ENCODE measurements at places on chromosomes 6 and 20.

GRCh38 chr6:135185483-135185882 is 4.4 kb downstream of the MYB start:
- no peak for DNase-seq

DNA sequence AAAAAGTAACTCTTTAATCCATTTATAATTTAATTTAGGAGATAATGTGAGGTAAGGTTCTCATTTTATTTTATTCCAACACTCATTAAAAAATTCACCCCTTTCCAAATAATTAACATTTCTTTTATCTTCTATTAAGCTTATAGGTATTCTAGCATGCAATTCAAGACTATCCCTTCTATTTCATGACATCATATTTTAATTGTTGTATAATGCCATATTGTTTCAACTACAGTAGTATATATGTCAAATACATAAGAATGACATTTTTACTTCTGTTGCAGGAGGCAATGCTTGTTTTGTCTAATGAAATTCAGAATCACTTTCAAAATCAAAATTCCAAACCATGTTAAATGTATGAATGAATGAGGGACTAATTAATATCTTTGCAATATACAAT is 76.2 kb downstream of the MAFB start:
- DNase-seq = no peak

GRCh38 chr20:8492173-8492572 is 360.1 kb downstream of the PLCB1 start:
- no peak for DNase-seq

DNA sequence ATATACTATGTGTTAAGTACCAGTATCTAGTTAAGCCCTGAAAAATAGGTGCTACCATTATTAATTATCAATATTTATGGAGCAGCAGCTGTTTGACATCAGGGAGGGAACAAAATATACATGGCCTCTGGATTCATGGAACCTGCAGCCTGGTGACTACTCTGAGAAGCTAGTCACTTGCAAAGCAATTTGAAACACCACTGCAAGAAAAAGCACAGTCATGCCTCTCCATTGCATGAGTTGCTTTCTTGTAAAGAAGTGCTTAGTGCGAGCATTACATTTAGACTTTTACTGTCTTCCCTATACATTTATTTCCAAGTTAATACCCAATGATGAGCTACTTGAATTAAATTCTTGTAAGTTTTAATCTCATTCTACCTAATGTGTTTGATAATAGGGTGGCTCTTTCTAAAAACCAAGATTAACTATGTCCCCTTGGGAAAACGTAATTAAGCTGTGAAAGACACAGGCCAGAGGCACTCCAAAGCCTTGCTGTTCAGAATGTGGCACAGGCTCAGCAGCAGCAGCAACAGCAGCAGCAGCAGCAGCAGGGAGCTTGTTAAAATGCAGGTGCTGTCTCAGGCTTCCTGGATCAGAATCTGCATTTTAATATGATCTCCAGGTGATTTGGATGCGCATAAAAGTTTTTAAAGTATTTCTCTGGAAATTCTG is 83.6 kb downstream of the PFDN4 start:
- DNase-seq = no peak

DNA sequence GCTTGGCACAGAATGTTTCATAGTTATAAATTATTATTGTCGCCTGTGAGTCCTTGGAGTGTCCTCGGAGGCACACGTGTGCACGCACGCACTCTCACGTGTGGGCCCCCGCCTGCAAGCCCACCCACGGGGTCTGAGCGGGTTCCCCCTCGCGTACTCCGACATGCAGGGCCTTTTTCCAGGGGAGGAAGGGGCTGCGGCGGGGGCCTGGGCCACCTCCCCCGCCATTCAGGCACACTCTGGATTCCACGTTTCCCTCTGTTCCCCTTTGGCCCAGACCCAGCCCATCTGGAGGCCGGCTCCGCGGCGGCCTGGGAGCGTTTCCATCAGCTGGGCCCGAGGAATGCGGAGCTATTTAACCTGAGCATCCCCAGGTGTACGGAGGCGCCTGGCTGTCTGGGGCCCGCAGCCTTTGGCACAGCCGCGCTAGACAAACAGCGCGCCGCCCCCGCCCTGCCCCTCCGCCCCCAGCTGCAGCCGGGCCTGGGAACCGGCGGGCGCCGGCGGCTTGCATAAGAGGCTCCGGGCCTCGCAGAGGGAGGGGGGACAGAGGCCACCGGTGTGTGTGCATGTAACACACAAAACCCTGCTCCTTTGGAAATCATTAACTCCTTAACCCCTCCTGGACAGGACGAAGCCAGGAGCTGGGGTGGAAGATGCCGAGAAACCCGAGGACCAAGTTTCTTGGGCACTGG is 3.3 kb downstream of the ID1 start:
- DNase-seq = no peak

GRCh38 chr6:57040011-57040410 is 6.5 kb upstream of the KIAA1586 start:
- no peak for DNase-seq

DNA sequence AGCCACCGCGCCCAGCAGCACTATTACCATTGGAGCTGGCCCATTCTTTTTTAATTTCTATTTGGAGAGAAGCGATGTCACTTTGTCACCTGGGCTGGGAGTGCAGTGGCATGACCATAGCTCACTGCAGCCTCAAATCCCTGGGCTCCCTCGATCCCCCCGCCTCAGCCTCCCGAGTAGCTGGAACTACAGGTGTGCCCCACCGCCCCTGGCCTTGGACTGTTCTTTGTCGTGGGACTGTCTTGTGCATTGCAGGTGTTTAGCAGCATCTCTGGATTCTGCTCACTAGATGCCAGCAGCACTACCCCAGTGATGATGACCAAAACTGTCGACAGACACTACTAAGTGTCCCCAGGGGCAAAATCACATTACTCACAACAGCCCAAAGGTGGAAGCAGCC is 80.3 kb downstream of the PRND start:
- DNase-seq = no peak

DNA sequence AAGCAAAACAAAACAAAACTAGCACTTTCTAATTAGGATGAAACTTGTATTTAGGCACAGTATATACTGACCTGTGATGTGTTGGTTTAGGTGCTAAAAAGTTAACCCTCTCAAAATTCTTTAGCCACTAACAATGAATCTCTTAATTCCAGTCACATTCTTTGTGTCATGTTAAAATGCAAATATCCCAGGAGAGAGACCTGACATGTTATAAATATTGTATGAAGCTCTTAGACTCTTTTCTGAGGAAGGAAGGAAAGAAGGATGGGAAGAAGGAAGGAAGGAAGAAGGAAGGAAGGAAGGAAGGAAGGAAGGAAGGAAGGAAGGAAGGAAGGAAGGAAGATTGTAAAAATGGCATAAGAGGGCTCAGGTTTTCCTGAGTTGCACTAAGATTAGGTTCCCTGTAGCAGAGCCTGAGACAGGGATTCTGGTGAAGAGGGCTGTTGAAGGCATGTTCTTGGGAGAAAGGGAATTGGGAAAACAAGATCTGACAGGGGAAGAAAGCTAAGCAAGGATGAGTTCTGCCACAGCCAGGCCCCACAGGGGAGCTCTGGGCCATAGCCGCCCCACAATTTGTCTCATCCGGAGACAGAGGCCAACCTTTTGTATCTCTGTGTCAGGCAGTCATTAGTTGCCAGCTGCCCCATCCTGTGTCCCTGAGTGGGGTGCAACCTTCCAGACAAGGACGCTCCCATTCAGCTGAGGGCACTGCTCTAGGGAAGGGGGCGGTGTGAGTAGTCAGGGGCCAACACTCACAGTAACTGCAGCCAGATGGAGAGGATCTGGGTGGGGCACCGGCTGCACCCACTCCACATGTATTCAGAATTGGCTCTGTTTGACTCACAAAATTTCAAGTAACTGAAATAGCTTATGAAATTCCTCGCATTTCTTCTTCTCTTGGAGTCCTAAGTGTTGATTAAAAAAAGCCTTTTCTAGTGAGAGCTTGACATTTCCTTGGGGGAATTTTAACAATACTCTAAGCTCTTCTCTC is 189.3 kb upstream of the ARG1 start:
- no peak for DNase-seq

DNA sequence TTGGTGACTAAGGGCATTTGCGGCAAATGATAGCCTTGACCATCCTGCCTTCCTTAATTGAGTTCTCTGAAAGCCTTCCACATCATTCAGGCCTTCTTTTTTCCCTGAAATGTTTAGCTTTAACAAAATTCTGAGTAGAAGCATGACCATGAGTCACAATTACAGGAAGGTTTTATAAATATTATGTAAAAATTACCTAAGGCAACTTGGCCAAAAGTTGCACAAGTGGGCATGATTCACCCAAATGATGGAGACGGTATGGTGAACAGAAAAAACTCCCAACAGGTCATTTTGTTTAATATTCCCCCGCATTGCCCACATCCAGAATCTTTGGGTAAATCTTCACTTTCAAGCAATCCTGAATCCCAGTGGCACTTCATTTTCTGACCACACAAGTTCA is 37.0 kb downstream of the MC3R start:
- no peak for DNase-seq

GRCh38 chr20:15570156-15570555 is 1003.1 kb downstream of the KIF16B start:
- no peak for DNase-seq

- DNase-seq = no peak
Observed at GRCh38 chr6:157143890-157144798, 179.2 kb downstream of the TMEM242 start.

DNA sequence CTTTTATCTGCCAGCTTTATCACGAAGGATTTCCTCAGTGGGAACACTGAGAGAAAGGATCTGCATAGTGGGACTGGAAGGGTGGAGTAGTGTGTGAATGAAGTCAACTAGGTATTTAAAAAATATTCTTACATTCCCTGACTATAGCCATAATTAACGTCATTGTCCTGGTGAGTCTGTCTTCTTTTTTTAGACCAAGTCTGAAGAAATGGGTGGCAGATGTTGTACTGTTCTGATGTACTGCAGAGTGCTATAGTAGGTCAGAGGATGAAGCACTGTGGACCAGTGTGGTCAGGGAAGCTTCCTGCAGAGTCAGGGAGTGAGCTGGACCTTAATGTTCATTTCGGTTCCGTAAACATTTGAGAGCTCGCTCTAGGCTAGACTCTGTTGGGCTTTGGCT is 11.9 kb downstream of the TULP4 start:
- no peak for DNase-seq

GRCh38 chr6:41049955-41050354 is 3.0 kb upstream of the APOBEC2 start:
- no peak for DNase-seq

- no peak for DNase-seq
Observed at GRCh38 chr6:142316791-142317368, 15.1 kb downstream of the ADGRG6 start.

- DNase-seq = no peak
Observed at GRCh38 chr20:51610111-51610510, 67.6 kb upstream of the NFATC2 start.

DNA sequence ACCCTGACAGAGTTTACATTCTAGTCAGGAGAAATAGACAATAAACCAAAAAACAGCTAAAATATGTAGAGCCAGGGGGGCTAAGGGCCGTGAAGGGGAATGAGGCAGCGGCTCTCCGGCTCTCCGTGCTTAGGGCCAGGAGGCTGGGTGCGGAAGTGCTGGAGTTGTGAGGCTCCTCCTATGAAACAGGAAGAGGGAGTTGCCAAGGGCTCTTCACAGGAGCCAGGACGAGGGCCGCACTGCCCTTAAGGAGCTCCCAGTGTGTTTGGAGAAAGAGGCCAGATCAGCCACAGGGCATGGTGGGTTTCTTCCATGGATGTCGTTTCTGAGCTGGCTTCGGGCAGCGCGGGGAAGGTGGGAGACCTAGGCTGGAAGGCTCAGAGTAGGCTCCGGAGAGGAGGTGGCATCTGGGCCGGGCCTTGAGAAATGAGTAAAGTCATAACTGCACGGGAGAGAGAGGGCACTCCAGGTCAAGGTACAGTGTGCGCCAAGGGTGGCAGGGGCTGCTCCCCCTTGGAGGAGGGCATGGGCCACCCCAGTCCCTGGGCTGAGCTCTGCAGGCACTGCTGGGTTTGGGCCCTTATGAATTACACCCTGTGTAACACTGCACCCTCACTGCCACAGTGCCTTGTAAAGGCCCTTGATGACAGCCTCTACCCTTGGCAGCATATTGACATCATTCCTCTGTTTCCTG is 20.8 kb upstream of the MLN start:
- DNase-seq = no peak

DNA sequence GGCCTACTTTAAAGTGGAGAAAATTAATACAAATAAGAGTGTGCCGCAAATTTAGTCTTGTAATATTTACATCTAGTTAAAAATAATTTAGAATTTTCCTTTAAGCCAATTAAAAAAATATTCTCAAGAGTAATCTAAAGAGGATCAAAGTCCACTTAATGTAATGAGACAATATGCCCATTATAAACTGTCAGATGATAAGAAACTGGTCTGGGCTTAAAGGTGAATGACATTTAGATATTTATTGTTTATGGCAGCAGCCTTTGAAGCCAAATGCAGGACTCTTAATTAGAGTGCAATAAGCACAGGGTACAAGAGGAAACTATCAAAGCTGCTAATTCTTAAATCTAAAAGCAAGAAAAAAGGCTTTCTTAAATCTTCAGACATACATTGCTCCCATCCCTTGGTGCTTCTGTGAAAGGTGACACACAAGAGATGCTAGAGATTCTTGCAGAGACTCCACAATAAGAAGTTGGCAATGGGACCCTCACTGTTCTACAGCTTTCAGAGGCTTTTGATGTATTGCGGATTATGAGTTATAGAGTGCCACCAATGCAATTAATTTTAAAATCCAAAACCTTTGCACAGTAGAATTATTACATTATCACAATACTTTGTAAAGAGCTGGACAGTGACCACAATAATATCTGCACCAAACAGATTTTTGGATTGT is 116.1 kb downstream of the MAN1A1 start:
- no peak for DNase-seq

- DNase-seq = no peak
Observed at GRCh38 chr6:116255246-116255800, 1.4 kb upstream of the TSPYL4 start.

GRCh38 chr20:38726804-38727606 is 2.7 kb downstream of the SLC32A1 start:
- DNase-seq = peak; percentile 25

DNA sequence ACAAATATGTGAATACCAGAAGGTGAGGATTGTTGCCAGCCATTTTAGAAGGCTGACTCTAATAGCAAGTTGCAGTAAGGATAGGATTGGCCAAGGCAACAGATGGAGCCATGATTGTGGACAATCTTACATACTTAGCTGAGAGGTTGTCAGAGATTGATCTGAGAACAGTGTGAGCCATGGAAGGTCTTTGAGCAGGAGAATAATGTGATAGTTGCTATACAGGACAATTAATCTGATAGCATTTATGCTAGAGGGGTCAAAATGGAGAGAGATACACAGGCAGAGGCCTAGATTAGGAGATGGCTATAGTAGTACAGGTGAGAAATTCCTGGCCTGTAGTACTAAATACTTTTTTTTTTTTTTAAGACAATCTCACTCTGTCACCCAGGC is 23.8 kb downstream of the PPARD start:
- DNase-seq = no peak

DNA sequence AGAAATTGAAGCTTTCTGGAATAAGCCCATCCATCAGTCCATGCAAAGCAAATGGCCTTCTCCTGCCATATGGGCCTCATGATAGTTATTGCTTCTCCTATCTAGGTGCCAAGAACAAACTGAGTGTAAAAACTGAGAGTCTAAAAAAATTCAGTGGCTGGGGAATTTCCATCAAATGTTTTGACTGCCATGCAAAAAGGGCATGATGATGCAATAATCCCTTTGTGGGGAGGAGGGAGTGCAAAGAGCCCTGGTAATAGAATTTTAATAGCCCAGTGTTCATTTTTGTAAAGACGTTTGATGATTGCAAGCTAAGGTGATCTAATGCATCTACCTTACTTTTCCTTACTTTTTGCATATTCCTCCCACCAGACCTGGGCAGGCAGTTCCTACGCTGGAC is 683.7 kb downstream of the EPM2A start:
- DNase-seq = no peak
